Endothelial cell (in vitro differentiated cells): ENCODE measurements at places on chromosomes 2 and 18. TPM values are rescaled to one million over a fixed set of nuclear protein-coding genes. Genes with fewer than 3 reads are reported as not detected.

CIDEA gene
- 0.97 TPM for total RNA-seq

DNA sequence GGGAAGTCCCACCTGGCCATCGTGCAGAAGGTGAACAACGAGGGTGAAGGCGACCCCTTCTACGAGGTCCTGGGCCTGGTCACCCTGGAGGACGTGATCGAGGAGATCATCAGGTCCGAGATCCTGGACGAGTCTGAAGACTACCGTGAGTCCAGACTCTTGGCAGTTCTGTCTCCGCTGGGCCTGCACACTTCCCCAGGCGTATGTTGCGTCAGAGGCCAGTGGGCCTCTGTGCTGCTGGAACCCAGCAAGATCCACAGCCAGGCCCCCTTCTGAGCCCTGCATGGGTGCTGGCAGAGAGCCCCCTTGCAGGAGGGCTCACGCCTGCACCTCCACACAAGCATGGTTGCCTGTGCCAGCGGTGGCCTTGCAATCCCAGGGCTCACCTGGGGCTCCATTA lies 9.0 kb downstream of the CNNM3 start:
- DNase-seq = no peak

DNA sequence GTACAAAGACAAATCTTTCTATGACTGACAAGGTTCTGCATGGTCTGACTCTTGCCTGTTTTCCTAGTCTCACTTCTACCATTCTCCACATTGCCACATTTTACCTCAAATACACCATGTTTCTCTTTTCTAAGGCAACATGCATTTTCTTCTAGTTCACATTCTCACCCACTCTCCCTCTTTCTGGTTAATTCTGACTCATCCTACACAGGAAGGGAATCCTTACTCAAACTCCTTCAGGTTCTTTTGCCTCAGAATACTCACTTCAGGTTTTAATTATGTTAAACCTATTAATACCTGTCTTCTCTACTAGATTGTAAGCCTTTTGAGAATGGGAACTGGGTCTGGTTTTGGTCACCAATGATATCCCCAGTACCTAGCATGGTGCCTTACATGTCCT lies 47.2 kb downstream of the MAP2 start:
- DNase-seq = no peak

DNA sequence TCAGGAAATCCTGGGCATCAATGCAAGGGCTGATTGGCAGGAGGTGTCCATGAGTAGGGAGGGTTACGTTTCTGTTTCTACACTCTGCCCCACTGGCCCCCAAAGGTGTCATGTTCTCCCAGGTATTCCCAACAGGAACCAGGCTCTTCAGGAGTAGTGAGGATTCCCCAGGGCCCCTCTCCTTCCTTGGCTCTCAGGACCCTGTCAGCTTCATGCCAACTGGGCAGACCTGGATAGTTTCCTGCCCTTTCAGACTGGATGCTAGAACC lies 480.6 kb upstream of the HS6ST1 start:
- DNase-seq = no peak

ELOA2 gene
- total RNA-seq = not detected

GRCh38 chr2:120675460-120676130 lies 60.1 kb upstream of the GLI2 start:
- peak; percentile 78 for DNase-seq

AGBL5 gene
- total RNA-seq = 32.5 TPM

C2orf78 gene
- total RNA-seq = not detected

DNA sequence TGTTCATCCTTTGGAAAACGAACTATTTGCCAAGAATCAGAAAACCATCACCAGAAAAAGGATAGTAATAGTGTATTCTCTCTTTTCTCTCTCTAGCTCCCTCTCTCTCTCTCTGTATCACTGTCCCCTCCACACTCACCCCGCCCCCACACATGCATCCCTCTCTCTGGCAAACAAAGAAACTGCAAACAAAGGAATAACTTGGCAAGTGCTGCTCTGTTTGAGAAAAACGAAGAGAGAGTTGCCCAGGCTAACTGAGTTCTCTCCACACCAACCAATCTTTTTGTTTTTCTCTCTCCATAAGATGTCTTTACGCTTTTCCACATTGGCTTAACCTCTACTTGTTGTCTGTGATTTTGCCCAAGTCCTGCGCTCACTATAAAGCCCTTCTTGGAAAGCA lies 316.2 kb downstream of the EPHA4 start:
- no peak for DNase-seq

- no peak for DNase-seq
Measured at GRCh38 chr2:223925106-223925505, 20.0 kb downstream of the WDFY1 start.

CPS1 gene
- 31.5 TPM for total RNA-seq

GRCh38 chr2:168687314-168687713 lies 115.1 kb upstream of the NOSTRIN start:
- DNase-seq = no peak

TXNDC2 gene
- total RNA-seq = not detected

- no peak for DNase-seq
Measured at GRCh38 chr2:36528274-36528673, 69.7 kb downstream of the FEZ2 start.

GRCh38 chr2:2636813-2637212 lies 305.7 kb upstream of the MYT1L start:
- DNase-seq = no peak

DNA sequence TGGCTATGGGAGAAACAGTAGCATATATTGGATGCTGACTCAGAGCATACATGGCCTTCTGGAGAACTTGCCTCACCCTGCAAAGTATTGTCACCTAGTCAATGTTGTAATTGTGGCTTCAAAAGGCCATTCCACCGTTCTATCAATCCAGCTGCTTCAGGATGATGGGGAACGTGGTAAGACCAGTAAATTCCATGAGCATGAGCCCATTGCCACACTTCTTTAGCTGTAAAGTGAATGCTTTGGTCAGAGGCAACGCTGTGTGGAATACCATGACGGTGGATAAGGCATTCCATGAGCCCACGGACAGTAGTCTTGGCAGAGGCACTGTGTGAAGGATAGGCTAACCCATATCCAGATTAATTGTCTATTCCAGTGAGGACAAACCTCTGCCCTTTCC lies 1300.1 kb upstream of the ACVR2A start:
- no peak for DNase-seq

DNA sequence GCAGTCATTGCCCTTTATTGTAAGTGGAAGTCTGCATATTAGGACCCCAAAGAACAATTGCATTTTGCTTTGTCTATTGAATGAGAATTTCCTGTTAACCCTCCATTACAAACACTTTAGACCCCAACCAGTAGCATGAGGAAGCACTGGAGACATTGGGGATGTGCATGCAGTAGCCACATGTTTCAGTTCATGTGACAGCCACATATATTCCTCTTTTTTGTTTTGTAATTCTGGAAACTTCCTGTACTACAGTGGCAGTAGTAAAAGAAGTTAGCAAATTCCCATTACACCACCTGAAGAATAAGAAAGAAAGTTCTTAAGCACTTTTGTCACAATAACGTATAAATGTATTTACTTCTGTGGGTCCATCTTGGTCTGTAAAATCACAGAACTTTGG lies 281.1 kb upstream of the SLC14A2 start:
- DNase-seq = no peak

GRCh38 chr2:310994-311393 lies 23.1 kb upstream of the ALKAL2 start:
- no peak for DNase-seq

TUBB8B gene
- total RNA-seq = 1.4 TPM

TMEM182 gene
- total RNA-seq = 6.2 TPM

ACVR1C gene
- 0.10 TPM for total RNA-seq

- no peak for DNase-seq
Measured at GRCh38 chr2:17940091-17940630, 61.7 kb downstream of the KCNS3 start.

GRCh38 chr18:9974279-9974915 lies 60.6 kb downstream of the VAPA start:
- DNase-seq = no peak

KATNAL2 gene
- 7.9 TPM for total RNA-seq

- no peak for DNase-seq
Measured at GRCh38 chr2:203875471-203875870, 7.9 kb downstream of the CTLA4 start.

GRCh38 chr2:240589850-240590525 lies 3.5 kb downstream of the CAPN10 start:
- no peak for DNase-seq

DNA sequence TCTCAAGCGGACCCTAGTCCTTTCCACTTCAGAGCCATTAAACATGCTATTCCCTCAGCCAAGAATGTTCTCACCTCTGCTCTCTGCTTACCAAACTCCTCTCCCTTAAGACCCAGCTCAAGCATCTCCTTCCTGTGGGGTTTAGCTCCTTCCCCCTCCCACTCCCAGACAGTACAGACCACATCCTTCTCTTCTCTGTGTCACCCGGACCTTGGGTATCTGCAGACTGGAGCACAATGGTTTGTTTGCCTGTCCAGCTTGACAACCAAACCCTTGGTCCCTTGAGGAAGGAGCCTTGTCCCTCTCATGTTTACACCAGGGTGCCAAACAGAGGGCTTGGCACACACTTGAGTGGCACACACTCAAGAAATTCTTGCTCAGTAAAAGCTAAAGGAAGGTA lies 4.1 kb upstream of the CD8A start:
- DNase-seq = no peak

DNA sequence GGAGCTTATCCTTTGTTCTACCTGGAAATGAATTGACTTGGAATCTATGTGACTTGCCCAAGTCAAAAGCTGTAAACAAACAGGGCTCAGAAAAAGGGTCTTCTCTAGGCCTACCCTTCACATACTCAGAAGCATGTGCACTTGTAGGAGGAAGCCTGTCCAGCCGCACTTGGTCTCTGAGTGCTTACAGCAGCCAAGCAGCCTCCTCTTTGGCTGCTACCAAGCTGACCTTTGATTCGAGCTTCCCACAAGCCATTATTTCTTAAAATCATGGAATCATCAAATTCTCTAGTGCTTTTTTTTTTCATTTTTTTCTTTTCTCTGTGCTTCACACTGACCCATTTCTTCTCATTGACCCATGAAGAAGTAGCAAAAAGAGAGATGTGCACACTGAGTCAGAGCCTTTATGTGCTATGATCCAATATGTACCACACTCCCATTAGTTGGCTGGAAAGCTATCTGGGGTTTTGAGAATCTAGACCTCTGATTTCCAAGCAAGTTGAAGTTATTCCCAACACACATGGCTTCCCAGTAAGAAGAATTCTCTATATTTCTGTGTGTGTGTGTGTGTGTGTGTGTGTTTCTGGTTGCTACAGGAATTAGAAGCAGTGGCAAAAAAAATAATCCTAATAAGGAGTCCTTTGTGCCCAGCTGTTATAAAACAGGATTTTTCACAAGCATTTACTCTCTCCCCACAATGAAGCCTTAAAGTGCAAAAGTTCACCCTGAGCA lies 550.3 kb upstream of the TNP1 start:
- DNase-seq = no peak

CAPG gene
- total RNA-seq = 76.4 TPM

ASAP2 gene
- total RNA-seq = 31.8 TPM

- DNase-seq = no peak
Measured at GRCh38 chr2:134679745-134680144, 39.1 kb downstream of the TMEM163 start.

- DNase-seq = no peak
Measured at GRCh38 chr18:10688766-10689165, 162.9 kb downstream of the NAPG start.

- DNase-seq = no peak
Measured at GRCh38 chr2:138395565-138396306, 105.8 kb upstream of the SPOPL start.

ANKRD53 gene
- total RNA-seq = 0.56 TPM

GRCh38 chr2:213315168-213315876 lies 31.1 kb downstream of the SPAG16 start:
- no peak for DNase-seq

SIGLEC15 gene
- 2.7 TPM for total RNA-seq

DNA sequence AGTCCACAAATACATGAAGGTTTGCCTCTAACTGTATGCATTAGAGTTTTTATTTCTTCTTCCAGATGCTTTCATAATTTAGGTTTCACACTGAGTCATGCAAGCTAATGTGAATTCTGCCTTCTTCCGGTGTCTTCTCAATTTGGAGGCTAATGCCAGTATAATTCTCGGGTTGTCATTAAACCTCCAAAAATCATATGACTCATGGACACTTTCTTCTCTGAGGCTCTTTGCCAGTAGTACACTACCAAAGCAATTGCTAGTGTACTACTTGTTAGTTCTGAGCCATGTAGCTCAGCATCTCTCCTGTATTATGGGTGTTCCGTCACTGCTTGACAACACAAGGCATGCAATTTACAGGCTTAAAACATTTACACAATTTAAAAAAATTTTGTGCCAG lies 137.1 kb downstream of the VWC2L start:
- no peak for DNase-seq

SLC38A11 gene
- not detected for total RNA-seq

NAT8 gene
- not detected for total RNA-seq

- no peak for DNase-seq
Measured at GRCh38 chr2:189444322-189444721, 3.0 kb downstream of the WDR75 start.

DNA sequence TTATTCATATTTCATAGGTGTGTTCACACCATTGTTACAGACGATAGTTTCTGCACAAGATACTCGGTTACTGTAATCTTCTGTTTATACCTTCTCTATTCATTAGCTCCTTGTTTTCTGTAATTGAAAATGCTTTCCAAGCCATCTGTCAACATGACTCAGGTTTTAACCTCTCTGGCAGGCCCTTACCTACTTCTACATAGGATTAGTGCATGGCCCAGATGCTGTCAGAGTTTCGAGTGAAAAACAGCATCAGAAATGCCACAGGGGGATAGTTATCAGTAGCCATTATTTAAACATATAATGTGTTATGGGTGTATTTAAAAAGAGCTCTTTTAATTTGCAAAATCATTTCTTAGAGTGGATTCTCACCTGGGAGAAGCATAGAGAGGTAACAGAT lies 596.4 kb downstream of the FBXO15 start:
- DNase-seq = no peak

DNA sequence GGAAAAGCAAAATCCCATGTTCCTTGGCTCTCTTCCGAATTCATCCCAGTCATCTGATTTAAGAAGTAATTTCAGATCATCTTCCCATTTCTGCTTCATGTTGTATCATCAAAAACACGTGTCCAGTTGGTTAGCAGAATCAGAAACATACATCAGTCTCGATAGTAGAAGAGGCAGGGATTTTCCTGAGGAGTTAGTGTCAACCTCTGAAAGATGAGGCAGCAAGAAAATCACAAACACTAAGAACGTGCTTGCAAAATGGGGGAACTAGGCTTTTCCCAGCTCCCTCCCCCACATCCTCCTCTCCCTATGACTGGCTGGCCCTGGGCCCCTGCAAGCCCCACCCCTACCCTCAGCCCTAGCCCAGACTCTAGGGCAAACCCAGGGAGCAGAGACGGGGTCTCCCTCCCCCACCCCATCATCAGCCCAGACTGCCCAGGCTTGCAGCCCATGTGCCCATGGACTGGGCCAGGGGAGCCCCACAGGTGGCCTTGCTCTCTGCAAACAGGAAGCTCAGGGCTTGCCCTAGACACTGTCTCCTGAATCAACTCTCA lies 161.0 kb upstream of the ID2 start:
- no peak for DNase-seq

GRCh38 chr2:206225435-206226232 lies 48.8 kb upstream of the ZDBF2 start:
- DNase-seq = no peak
